Stimulated activated CD4-positive, alpha-beta T cell treated with anti-CD3 and anti-CD28 coated beads, Interleukin-12 subunit alpha, Interleukin-12 subunit beta, amount 100 ng/mL, for 24 hours (primary cell): ENCODE measurements at places on chromosomes 2 and 18.
A peak's percentile ranks its signal among the peaks of the same experiment; 100 is the strongest.

GRCh38 chr2:216156822-216157221 lies 47.7 kb downstream of the XRCC5 start:
- DNase-seq, result no peak

GRCh38 chr2:98541489-98541888 lies 66.8 kb downstream of the COA5 start:
- DNase-seq, result no peak

DNA sequence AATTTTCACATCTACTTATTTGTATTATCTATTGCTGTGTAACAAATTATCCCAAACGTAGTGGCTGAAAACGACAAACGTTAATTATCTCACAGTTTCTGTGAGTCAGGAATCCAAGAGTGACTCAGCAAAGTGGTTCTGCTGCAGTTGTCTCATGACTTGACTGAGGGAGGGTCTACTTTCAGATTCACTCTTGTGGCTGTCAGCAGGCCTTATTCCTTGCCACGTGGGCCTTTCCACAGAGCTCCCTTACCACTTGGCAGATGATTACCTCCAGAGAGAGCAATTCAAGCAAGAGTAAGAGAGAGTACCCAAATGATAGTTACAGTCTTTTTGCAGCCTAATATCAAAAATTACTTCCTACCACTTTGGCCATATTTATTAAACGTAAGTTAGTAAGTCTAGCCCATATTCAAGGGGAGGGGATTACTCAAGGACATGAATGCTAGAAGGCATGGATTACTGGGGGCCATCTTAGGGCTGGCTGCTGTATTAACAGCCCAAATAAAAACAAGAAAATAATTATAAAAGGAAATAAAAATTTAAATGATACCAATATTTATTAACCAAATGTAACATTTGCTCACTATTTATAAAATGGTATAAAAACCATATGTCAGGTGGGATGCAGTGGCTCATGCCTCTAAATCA lies 48.7 kb upstream of the NBEAL1 start:
- no peak for DNase-seq

GRCh38 chr2:54574107-54574859 lies 118.2 kb downstream of the SPTBN1 start:
- DNase-seq, result peak; percentile 28

- no peak for DNase-seq
These were observed 678 bp downstream of the CYP27C1 start for GRCh38 chr2:127219171-127220070.

GRCh38 chr18:56066524-56067213 lies 478.7 kb upstream of the TCF4 start:
- no peak for DNase-seq

GRCh38 chr2:101710036-101710435 lies 12.5 kb downstream of the MAP4K4 start:
- no peak for DNase-seq

DNA sequence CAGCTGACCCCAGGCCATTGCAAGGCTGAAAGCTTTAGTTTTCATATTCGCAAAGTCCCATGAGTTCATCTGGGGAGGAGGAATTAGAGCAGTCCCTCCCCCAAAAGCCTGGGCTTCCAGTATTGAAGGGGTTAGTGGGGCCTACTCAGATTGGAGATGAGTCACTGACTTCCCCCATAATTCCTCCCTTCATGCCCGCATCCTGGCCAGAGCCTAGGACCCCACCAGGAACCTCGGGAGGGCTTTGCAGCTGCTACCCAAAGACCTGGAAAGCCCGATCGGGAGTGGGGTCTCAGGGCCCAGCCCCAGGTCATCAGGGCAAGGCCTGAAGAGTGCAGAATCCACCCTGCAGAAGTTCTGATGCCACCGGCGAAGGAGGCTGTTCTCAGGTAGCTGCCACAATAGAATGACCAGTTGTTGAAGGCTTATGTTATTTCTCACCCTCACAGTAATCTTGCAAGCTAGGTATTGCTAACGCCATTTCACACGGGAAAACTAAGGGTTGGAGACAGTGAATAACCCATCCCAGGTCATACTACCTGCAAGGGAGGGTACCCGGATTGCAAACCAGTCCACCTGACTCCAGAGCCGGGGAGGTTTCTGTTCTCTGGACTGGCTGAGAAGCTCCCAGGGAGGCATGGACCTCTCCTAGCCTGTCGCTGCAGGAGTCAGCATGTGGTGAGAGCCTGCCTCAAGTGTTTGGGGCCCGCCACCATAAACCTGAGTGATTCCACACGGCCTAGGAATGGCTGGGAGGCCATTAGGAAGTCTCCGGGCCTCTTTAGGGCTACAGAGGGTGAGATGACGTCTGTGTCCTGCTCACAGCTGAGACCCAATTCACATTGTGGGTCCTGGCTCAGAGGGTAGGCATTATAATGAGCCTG lies 5.8 kb upstream of the ARID5A start:
- no peak for DNase-seq

DNA sequence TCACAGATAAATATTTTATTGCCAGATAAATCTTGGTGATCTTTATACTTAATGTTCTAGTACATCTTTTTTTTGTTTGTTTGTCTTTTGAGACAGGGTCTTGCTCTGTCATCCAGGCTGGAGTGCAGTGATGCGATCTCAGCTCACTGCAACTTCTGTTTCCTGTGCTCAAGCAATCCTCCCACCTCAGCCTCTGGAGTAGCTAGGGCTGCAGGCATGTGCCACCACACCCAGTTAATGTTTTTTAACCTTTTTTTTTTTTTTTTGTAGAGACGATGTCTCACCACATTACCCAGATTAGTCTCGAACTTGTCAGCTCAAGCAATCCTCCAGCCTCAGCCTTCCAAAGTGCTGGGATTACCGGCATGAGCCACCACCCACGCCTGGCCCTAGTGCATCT lies 9.1 kb upstream of the C1GALT1C1L start:
- DNase-seq, result no peak

DNA sequence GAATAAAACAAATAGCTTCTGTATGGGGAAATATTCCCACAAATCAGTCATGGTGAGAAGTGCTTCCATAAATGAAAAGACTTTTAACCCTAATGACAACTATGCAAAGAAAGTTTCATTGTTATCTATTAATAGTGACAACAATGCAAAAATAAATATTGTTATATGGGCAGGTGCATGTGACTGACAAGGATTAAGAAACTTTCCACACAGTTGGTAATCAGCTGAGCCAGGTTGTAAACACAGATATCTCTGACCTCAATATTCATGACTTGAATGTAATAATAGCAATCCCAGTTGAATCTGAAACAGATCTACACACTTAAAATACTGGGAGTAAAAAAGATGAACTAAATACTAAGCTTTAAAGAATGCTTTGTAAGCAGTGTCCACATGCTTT lies 517.0 kb upstream of the SOX11 start:
- no peak for DNase-seq

- DNase-seq, result no peak
These were observed 20.7 kb downstream of the FOSL2 start for GRCh38 chr2:28413152-28413898.

DNA sequence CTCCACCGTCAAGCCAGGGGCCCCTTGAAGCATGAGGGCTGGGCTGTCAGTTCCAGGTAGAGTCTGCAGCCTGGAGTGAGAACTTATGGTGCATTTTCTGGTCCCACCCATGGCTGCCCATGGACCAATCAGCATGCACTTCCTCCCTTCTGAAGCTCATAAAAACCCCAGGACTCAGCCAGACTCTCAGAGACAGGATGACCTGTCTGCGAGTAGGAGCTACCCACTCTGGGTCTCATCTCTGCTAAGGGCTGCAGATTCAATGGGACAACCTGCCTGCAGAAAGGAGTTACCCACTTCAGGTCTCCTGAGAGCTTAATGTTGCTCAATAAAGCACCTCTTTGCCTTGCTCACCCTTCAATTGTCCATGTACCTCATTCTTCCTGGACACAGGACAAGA lies 9.4 kb upstream of the DUSP19 start:
- no peak for DNase-seq

DNA sequence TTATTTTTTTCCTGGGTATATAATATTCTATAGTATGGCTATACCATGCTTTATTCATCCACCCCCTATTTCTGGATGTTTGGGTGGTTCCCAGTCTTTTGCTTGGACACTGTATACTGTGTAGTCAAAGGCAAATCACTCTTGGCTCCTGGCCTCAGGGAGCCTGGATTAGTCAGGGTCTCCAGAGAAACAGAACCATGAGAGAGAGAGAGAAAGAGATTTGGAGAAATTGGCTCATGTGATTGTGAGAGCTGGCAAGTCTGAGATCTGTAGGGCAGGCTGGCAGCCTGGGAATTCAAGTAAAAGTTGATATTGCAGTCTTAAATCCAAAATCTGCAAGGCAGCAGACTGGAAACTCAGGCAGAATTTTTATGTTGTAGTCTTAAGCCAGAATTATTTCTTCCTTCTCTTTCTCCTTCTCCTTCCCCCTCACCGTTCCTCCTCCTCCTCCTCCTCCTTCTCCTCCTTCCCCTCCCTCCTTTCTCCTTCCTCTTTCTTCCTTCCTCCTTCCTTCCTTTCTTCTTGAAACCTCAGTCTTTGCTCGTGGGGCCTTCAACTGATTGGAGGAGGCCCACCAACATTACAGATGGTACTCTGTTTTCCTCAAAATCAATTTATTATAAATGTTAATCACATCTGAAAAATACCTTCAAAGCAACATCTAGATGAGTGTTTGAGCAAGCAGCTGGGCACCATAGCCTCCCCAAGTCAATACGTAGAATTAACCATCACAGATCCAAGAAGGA lies 33.0 kb downstream of the CTIF start:
- no peak for DNase-seq
